ENCODE measurements at places on chromosomes 4 and X. TPM values are rescaled to one million over a fixed set of nuclear protein-coding genes. Genes with fewer than 3 reads are reported as not detected.

The MTNR1A gene
- not detected for total RNA-seq

The CSAG1 gene
- not detected for total RNA-seq

The FGG gene
- total RNA-seq: 0.09 TPM

The S100P gene
- total RNA-seq: 0.18 TPM

The OTOP1 gene
- not detected for total RNA-seq

The MAGEA4 gene
- total RNA-seq: not detected

All from smooth muscle cell of bladder (primary cell).